Cardiac septum (tissue), 1 donor: ENCODE measurements at places on chromosomes 7 and 10.

DNA sequence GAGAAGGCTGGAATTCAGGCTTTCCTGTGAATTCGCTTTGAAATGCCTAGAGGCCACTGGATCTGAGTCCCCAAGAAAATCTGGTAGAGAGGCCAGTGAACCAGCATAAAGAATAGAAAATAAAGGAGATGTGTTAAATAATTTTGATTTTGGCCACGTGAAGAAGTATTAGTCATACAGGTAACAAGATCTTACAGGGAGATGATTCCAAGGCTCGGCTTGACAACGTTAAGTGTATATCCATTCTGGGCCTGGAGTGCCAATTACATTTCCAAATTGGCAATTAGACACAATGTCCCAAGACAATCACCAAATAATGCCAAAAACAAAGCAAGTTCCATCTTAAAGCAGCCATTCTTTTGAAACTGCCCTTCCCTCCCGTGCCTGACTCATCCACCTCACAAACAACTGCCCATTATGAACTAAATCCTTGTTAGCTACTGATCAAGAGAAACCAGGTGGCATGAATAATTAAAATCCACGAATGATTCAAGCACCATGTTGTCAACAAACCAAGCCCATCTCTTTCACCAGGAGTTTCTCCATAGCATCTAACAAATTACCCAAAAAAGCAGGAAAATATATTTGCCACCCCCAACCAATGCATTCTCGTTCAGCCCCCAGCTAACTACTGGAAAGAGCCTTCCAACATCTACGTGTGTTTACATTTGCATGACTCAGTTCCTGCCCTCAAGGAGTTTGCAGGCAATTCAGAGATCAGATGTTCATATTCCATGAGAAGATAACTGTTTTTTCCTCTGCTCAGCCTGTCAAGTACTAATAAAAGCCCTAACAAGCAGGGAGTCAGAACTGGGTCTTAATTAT, 8.5 kb downstream of the KCNMA1 start:
- no peak for DNase-seq

- DNase-seq, result no peak
Observed at GRCh38 chr7:149875396-149875795, 1.6 kb downstream of the ATP6V0E2 start.

- DNase-seq, result no peak
Observed at GRCh38 chr7:9083837-9084236, 650.4 kb downstream of the NXPH1 start.

GRCh38 chr7:96686305-96686704, 23.3 kb downstream of the SEM1 start:
- no peak for DNase-seq

- no peak for DNase-seq
Observed at GRCh38 chr7:12737373-12737772, 49.9 kb downstream of the ARL4A start.

DNA sequence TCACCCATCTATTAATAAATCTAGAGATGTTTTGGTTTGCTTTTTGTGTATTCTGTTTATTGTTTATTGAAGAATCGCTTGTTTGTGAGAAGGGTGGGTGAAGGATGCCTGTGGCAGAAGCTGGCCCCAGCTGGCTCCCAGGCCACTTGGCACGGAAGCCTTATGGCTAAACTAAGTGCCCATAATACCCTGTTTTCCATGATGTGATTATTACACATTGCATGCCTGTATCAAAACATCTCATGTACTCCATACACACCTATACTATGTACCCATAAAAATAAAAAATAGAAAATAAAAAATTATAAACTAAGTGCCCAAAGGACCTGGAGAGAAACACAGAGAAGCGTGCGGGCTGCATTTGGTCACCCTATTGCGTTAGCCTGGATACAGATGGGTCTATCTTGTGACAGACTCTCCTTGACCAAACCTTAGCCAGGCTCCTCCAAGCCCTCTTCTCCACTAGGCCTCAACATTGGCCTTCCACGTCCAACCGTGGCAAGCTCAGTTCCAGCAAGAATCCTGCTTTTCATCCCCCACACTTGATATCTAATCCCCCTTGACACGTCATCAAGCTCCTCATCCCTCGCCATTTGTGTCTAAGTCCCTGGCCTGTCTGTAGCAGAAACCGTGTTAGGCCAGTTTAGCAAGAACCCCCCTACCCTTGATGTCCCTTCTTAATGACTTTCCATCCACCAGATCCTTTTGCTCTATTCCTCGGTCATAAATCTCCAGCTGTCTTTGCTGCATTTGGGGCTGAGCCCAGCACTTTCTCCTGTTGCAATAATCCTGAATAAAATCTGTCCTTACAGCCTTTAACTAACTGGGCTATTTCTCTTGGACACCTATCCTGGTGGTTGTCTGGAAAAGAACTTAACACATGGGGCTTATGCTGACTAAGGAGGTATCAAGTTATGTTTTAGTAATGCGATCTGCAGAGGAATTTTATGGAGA, 245.2 kb downstream of the TNS3 start:
- DNase-seq, result no peak
